CD4-positive, alpha-beta T cell treated with Interleukin-4 for 1 hour (primary cell): ENCODE measurements at places on chromosomes 6 and 20.
A peak's percentile ranks its signal among the peaks of the same experiment; 100 is the strongest.

DNA sequence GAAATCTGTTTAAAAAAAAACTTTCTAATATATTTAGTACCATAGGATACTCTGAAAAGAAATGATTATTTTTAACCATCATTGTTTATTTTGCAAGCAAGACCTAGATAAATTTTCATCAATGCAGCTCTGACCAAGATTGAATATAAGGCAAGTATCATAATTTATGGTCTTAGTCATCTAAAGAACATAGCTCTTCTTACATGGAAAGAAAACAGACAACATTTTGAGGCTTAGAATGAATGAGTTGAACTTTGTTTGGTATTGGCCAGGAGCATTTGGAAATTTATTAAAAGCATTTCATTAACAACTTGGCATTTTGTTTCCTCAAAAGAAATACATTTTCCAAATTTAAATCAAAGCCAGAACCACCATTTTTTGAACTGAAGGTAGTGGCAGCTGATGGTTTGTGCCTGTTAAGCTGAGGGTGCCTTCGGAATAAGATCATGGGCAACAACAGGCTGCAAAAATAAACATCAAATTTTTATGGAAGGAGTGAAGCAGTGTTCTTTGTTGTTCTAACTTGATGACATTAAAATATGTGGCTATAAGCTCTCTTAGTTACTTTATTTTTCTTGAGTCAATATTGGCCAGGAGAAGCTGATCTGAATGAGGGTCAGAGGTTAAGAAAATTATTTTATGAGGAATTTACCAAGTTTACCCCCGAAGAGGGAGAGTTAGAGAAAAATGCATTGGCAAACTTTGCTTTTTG is 6.7 kb upstream of the ATXN1 start:
- no peak for DNase-seq

DNA sequence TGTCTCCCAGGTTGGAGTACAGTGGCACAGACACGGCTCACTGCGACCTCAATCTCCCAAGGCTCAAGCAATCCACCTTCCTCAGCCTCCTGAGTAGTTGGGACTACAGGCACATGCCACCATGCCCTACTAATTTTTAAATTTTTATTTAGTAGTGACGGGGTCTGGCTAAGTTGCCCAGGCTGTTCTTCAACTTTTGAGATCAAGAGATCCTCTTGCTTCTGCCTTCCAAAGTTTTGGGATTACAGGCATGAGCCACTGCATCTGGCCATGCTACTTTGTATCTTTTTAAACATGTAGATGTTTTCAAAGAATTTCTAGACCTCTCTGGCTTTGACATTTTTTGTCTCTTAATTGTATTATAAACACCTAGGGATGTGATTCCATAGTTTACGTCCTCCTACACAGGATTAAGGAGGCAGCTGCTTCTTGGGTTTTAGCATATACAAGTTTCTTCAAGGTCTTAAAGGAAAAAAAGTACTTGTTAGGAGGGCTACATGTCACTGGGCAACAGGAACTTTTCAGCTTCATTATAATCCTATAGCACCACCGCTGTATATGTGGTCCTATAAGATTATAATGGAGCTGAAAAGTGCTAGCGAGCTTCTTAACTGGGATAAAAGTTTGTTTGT is 1.3 kb downstream of the ADAT2 start:
- no peak for DNase-seq

GRCh38 chr20:9744551-9744950 is 94.3 kb downstream of the PAK5 start:
- no peak for DNase-seq

- no peak for DNase-seq
Measured at GRCh38 chr6:114377881-114378280, 35.1 kb upstream of the HS3ST5 start.

DNA sequence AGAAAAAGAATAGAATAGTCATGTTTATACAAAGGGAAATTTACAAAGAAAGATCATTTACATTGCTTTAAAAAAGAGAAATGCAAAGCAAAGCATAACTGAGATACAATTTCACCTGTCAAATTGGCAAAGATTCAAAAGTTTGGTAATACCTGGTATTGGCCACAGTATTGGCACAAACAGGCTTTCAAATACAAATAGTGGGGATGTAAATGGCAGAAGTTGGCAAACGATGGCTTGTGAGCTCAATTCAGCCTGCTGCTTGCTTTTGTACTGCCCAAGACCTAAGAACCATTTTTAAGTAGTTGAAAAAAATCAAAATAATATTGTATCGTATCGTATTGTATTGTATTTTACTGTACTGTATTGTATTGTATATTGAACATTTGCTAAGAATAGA is 194.5 kb upstream of the JAG1 start:
- DNase-seq, result no peak

DNA sequence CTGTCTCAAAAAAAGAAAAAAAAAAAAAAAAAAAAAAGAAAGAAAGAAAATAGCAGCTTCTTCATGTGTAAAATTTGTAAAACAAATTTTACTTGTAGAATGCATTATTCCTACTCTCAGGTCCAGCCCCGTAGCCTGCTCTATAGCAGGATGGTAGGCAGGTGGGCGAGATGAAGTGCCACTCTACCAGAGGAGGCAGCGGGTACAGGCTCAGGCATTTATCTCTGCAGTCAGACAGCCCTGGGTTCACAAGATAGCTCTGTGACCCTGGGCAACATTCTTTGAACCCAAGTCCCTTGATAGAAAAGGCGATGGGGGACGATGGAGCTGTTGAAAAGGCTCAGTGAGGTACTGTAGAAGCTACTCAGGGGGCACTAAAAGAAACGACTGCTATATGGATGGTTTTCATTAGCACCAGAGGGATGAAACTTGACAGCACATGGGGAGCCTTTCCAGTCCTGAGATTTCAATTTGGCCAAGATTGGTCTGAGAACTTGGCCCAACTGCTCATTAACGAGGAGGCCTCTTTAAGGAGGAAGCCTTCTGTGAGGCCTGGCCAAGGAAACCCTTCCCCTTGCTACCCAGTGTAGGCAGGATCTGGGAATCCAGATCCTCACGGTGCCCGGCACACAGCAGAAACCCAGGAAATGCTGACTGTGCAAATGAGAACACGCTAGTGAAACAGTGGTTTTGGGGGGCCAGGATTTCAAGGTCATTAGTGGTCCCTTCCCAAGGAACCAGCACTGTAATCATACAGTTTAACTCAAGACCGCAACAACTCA is 63.1 kb downstream of the MYH7B start:
- no peak for DNase-seq

GRCh38 chr20:58753267-58753921 is 60.8 kb downstream of the NPEPL1 start:
- no peak for DNase-seq

GRCh38 chr6:88072462-88072861 is 24.8 kb downstream of the SPACA1 start:
- no peak for DNase-seq

- no peak for DNase-seq
Measured at GRCh38 chr6:37503309-37503965, 3.7 kb upstream of the CCDC167 start.

- DNase-seq, result no peak
Measured at GRCh38 chr6:83462524-83462923, 31.7 kb upstream of the ME1 start.

GRCh38 chr6:31901415-31901952 is 402 bp downstream of the ZBTB12 start:
- DNase-seq, result peak; percentile 63

DNA sequence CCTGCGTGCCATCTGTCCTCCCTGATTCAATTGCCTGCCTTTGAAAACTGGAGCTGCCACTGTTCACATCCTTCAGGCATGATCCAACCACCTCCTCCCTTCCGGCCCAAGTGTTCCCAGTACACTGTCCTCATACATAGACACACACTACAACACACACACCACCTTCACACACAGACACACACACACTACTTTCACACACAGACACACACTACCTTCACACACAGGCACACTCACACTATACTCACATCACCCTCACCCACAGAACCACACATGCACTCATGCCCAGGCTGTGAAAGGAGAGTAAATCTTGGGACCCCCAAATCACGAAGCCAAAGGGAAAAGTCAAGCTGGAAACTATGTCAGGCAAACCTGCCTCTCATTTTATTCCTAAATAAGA is 109.4 kb upstream of the MYLIP start:
- DNase-seq, result no peak

DNA sequence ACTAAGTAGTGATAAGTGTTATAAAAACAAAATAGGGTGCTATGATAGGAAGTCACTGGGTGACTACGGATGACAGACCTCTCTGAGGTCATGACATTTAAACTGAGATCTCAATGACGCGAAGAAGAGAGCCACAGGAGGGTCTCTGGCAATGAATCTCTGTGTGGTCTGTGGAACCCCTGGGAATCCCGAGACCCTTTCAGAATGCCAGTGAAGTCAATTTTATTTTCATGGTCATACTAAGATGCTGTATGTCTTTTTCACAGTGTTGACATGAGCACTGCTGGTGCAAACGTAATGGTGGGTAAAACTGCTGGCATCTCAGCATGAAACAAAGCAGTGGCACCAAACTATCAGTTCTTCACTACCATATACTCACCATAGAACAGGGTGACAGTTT is 155.0 kb downstream of the GJA10 start:
- DNase-seq, result no peak

GRCh38 chr6:113120582-113121285 is 736.4 kb upstream of the MARCKS start:
- no peak for DNase-seq
